ENCODE measurements at places on chromosomes 2 and 18.

- no peaks in the 10 kb centered on the region for H3K4me1 ChIP-seq
- H3K4me3 ChIP-seq: no peak overlapping the region
- no peaks in the 10 kb centered on the region for H3K36me3 ChIP-seq
Observed at GRCh38 chr18:8051453-8051852, 484.3 kb downstream of the PTPRM start.

DNA sequence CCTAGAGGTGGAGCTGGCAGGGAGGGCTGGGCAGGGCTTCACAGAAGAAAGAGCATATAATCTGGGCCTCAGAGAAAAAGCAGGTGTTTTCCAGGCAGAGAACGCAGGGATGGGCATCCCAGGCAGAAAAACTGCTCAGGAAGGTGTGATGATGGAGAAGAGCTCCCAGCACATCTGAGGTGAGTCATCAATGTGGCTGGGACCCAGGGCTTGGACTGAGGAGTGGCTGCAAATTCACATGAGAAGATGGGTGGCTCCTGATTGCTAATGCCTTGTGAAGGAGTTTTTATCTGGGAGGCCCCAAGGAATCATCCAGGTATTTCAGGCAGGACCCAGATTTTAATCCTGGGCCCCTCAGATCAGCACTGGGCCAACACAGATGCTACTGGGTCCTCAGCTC, 10.2 kb downstream of the IL1F10 start:
- no peak for DNase-seq
- H3K4me3 ChIP-seq: no peak overlapping the region
- H3K36me3 ChIP-seq: no peaks in the 10 kb centered on the region
- peak overlapping the region; percentile 78 for H3K27ac ChIP-seq

GRCh38 chr18:35463827-35464226, 33.9 kb downstream of the INO80C start:
- H3K4me3 ChIP-seq: no peak overlapping the region
- no peak for DNase-seq
- no peak overlapping the region for H3K27ac ChIP-seq
- no peaks in the 10 kb centered on the region for H3K27me3 ChIP-seq

DNA sequence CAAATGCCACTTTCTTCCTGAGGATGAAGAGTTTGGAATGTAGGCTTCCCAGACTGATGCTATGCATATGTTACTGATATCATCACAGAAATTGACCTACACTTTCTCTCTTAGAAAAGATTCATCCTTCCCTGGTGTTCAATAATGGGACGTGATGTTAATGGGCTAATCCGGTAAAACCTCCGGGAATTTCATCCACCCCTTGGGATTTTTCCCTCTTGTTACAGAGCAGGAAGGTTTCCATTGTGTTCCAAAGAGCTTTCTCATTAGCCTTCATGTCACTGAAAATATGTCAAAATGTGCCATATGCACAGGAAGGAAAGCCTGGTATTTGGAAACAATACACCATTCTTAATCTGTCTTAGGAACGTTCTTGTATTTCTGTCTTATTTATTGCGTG, 20.7 kb downstream of the ALPK2 start:
- no peak overlapping the region for H3K27ac ChIP-seq
- H3K4me3 ChIP-seq: no peak overlapping the region
- H3K36me3 ChIP-seq: no peaks in the 10 kb centered on the region
- DNase-seq: no peak
- no peaks in the 10 kb centered on the region for H3K27me3 ChIP-seq
- peaks cover 34% of the 10 kb centered on the region for H3K4me1 ChIP-seq

- no peak overlapping the region for H3K4me3 ChIP-seq
- no peaks in the 10 kb centered on the region for H3K27me3 ChIP-seq
- H3K36me3 ChIP-seq: no peaks in the 10 kb centered on the region
- DNase-seq: no peak
Observed at GRCh38 chr2:31384351-31384750, 30.2 kb downstream of the XDH start.

DNA sequence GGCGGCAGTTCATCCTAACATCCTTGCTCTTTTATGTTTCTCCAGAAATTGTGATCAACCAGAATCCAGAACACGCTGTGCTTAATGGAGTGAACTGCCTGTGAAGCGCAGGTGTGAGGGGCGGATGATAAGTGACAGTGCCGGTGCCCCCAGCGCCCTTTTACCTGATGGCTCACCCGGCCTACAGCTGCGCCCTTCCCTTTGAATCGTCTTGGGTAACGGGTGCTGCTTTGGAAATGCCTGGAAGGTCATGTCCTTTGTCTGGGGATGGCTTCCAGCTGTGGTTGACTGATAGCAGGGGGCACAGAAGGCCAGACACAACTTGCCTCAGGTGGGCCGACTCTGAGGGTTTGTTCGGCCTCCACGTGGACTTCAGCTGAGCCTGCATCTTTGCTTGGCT, 119.4 kb downstream of the LPIN1 start:
- DNase-seq: no peak
- no peaks in the 10 kb centered on the region for H3K36me3 ChIP-seq
- peaks cover 4% of the 10 kb centered on the region for H3K4me1 ChIP-seq
- H3K27me3 ChIP-seq: no peaks in the 10 kb centered on the region
- H3K27ac ChIP-seq: no peak overlapping the region

All from esophagus squamous epithelium (tissue), 5 donors.